Left renal cortex interstitium (tissue), 4 donors: ENCODE measurements at places on chromosomes 7 and 10.

DNA sequence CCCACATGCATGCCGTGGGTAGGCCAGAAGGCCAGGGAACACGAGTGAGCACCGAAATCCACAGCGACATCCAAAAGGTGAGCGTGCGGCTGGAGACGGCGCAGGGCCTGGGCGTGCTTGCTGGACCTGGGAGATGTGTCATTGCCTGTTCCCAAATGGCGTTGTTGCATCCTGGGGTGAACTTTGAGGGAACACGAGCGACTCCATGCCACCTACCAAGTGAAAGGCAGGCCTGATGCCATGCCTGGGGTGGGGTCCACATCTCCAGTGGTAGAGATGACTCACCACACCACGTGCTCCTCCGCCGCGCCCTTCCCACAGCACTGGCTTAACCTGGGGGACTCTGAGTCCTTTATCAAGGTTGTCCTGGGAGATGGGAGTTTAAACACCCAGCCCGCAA lies 24.7 kb upstream of the VIPR2 start:
- no peak for DNase-seq

- no peak for DNase-seq
Measured at GRCh38 chr10:88592381-88592780, 5.8 kb downstream of the LIPJ start.

- no peak for DNase-seq
Measured at GRCh38 chr7:66697449-66698438, 42.8 kb upstream of the RABGEF1 start.

DNA sequence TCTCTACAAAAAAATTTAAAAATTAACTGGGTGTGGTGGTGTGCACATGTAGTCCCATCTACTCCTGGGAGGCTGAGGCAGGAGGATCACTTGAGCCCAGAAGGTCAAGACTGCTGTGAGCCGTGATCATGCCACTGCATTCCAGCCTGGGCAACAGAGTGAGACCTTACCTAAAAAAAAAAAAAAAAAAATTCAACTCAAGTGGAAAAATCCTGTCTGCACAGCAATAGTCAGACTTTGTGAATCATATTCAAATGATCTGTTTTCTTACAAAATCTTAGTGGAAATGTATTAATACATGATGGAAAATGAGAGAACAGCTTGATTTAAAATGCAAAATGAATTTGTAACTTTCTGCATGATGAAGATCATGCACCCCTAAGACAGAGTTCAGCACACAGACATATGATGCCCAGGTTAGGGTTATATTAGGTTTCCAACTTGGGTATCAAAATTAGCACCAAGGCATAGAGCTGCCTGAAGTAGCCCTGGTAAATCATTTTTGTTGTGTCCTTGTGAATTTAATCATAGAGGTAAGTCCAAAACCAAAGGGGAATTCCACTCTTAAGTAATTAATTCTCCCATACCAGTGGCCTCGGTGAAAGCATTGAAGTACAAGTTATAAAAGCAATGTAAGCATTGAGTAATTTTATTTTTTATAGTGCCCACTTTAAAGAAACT lies 93.8 kb downstream of the ADD3 start:
- DNase-seq = no peak

DNA sequence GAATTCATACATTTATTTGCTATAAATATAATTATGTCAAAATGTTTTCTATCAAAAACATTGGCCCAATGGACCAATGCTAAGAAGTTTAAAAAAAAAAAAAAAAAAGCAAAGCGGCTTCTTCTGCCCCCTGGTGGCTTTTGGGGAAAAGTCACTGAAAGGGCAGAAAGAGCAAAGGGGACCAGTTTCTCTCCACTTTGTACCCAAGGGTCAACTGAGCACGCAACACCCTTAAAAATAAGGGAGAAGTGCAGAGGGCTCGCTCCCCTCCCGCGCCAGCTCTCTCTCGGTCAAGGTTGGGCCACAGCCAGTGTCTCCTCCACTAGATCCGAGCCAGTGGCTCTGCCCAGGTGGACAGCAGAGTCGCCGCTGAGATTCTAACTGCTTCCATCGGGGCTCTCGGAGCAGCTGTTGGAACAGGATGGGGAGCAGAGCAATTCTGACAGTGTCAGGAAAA lies 136.4 kb upstream of the FGFR2 start:
- DNase-seq = no peak

GRCh38 chr7:32500922-32501341 lies 5.6 kb downstream of the AVL9 start:
- no peak for DNase-seq

DNA sequence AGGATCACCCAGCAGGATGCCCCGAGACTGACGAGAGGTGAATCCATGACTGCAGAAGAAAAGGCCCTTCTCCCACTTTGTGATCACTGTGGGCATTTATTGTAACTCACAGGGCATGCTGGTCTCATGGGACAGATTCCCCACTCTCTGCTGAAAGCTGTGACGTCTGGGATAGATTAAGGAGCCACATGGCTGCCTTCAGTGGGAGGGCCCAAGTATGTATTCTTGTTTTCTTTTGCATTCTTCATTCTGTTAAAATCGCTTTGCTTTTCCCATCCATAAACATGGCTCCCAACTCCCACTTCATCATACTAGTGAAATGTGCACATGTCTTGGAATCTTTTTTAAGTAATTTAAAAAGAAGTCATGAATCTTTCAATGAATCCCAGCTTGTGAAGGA lies 67.2 kb downstream of the FAM107B start:
- no peak for DNase-seq

- no peak for DNase-seq
Measured at GRCh38 chr10:85811405-85811804, 555.2 kb downstream of the GRID1 start.

DNA sequence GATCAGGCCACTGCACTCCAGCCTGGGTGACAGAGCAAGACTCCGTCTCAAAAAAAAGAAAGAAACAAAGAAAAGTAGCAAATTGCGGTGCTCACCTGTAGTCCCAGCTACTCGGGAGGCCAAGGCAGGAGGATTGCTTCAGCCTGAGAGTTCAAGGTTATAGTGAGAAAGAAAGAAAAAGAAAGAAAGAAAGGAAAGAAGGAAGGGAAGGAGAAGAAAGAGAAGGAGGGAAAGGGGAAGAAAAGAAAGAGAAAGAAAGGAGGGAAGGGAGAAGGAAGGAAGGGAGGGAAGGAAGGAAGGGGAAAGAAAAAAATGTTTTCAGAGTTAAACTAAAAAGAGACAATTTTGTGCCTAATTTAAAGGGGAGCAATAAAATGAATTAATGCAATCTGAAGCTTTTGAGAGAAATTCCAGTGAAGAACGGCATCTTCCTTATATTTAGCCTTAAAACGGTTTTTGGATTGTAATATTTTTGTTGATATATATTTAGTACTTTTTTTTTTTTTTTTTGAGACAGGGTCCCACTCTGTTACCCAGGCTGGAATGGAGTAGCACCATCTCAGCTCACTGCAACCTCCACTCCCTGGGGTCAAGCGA lies 47.4 kb upstream of the RSBN1L start:
- no peak for DNase-seq

- DNase-seq = no peak
Measured at GRCh38 chr7:3312583-3312982, 11.5 kb downstream of the SDK1 start.

DNA sequence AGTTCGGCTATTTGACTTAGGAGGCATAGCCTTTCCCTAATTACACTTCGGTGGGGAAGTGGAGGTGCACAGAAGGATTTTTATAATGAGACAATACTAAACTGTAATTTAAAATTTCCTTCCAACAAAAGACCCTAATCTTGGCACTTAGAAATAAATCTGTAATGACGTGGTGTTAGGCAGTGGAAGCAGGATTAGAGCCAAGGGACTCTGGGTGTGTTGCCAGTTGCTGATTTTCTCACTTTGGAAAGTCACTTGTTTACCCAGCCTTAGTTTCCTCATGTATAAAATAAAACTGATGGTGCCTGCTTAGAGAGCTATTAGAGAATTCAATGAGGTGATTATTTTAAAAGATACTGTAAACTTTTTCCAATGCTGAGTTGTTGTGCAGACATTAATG lies 287.2 kb downstream of the AUTS2 start:
- DNase-seq = no peak

GRCh38 chr10:112663234-112664125 lies 216.5 kb downstream of the VTI1A start:
- no peak for DNase-seq

DNA sequence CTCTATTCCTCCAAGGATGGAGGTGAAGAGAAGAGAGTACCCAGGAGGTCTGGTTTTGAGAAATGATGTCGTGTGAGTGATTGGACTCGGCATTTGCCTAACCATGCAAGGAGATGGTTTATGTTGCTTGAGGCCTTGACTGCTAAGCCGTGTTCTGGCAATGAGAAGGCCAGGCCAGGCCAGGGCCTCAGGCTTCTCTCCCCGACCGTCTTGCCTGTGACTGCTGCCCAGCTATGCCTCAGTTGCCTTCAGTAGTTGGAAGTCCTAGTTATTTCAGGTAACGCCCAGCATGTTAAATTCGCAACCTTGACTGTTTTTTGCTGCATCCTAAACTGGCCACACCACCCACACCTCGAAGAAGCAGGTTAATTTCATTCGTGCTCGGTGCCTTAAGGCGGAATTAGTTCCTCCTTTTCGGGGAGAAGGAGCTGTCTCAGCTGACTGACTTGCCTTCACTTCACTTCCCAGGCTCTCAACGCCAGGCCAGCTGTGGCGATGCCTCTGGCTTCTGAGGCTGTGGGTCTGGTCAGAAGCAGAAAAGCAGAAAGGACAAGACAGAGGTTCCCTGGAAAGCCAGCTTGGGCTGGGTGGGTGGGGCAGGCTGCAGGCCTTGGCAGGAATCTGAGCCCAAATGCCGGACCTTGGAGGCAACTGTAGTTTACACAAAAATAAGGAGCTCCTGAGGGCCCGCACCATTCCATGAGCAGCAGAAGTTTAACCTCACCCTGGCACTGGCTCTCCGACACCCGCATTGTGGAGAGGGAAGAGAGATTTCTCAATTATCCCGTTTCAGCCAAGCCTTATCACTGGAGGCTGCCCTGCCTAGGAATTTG lies 61.9 kb upstream of the SAMD8 start:
- DNase-seq = no peak

DNA sequence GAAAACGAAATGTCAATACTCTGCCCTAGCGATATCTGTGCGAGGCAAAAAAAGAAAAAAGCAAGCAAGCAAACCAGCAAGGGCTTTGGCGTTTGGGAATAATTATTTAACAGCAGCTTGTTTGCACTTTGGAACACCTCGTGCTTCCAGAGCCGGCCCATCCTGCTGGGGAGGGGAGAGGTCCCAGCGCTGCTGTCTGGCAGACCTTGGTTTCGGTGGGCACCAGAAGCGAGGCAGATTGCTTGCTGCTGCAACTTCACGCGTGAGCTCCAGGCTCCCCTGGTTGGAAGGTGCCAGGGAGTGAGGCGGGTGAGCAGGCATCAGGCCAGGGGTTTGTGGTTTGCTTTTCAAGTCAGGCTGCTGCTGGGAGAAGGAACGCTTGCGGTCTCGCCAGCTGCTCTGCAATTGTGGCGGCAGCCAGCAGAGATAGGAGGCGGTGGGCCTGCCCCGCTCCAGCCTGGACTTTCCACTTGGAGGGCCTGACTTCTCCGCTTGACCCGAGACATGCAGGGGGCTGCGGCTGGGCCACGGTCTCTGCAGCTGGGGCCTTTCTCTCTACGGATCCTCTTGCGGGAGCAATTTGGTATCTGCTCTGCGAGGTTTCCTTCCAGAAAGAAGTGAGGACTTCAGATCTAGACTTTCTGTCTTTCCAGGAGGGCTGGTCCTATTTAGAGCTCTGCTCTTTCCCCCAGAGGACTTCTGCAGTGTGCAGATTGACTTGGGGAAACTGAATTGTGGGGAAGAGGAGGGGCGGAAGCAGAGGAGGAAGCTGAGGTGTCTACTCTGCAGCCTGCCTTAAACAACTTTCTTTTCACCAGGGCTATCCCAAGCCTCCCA lies 131.4 kb downstream of the PRPF18 start:
- DNase-seq = no peak

DNA sequence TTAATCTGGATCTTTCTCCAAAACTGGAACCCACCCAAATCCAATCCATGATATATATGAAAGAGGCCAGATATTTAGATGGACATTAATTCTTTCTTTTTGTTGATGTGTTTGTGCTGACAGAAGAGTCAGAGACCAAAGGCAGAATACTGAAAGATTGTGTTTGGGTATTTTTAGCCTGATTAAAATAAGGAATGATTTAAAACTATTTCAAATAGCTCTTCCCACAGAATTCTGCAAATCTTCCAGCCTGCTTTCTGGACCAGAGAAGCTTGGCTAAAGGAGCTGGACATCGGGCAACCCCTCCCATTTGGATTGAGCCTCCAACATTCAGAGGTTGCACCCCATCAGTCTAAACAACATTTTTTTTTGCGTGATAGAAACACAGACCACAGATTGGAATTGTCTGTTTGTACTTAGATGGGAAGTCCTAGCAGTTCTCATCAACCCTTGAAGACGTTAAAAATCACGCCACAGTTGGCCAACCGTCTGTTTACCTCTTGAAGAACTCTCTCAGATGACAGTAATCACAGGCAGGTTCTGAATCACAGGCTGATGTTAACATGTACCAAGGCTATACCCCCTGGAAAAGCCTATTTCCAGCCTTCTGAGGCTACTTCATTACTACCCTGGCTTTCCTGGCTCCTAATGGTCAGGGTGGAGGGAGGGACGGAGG lies 155.2 kb upstream of the NRP1 start:
- DNase-seq = no peak

GRCh38 chr7:27958933-27959548 lies 219.1 kb downstream of the TAX1BP1 start:
- DNase-seq = no peak

GRCh38 chr10:62182595-62182994 lies 86.0 kb downstream of the RTKN2 start:
- no peak for DNase-seq

GRCh38 chr10:86064931-86065662 lies 301.5 kb downstream of the GRID1 start:
- no peak for DNase-seq

- no peak for DNase-seq
Measured at GRCh38 chr7:7820409-7820808, 102.0 kb upstream of the RPA3 start.

- DNase-seq = no peak
Measured at GRCh38 chr7:35894721-35895120, 93.9 kb downstream of the SEPTIN7 start.

- DNase-seq = no peak
Measured at GRCh38 chr7:140605337-140605736, 35.3 kb downstream of the DENND2A start.

DNA sequence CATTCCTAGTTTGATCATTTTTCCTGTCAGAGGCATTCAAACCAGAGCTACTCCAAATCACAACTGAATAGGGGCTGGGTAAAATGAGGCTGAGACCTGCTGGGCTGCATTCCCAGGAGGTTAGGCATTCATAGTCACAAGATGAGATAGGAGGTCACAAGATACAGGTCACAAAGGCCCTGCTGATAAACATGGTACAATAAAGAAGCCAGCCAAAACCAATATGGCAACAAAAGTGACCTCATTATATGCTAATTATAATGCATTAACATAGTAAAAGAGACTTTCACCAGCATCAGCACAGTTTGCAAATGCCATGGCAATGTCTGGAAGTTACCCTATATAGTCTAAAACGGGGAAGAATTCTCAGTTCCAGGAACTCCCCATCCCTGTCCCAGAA lies 37.3 kb downstream of the TWIST1 start:
- DNase-seq = no peak

GRCh38 chr7:154841731-154842331 lies 161.1 kb downstream of the PAXIP1 start:
- no peak for DNase-seq
